ENCODE measurements at places on chromosomes 3 and 15.

GRCh38 chr3:126678693-126679317, 23.9 kb upstream of the TXNRD3 start:
- DNase-seq: no peak

GRCh38 chr3:173938616-173939015, 541.1 kb downstream of the NLGN1 start:
- no peak for DNase-seq

- peak; percentile 25 for DNase-seq
Measured at GRCh38 chr15:89575656-89576416, 567 bp downstream of the TICRR start.

DNA sequence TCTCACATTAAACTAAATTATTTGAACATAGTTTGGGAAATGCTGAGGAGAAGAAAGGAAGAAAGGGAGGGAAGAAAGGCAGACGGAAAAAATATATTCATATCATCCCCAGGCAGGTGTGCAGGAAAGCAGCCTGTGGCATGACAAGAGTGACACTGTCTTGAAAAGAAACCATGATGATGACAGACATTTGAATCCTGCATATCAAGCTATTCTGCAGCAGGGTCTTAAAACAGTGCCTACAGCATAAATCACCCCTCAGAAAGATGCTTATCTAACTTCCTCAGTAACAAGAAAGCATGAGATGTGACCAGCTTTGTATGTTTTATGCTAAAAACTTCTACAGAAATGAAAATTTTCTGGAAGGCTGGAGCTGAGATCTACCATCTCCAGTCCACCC, 144.5 kb upstream of the GRM7 start:
- no peak for DNase-seq

- DNase-seq: no peak
Measured at GRCh38 chr3:43997788-43998369, 243.8 kb upstream of the TOPAZ1 start.

DNA sequence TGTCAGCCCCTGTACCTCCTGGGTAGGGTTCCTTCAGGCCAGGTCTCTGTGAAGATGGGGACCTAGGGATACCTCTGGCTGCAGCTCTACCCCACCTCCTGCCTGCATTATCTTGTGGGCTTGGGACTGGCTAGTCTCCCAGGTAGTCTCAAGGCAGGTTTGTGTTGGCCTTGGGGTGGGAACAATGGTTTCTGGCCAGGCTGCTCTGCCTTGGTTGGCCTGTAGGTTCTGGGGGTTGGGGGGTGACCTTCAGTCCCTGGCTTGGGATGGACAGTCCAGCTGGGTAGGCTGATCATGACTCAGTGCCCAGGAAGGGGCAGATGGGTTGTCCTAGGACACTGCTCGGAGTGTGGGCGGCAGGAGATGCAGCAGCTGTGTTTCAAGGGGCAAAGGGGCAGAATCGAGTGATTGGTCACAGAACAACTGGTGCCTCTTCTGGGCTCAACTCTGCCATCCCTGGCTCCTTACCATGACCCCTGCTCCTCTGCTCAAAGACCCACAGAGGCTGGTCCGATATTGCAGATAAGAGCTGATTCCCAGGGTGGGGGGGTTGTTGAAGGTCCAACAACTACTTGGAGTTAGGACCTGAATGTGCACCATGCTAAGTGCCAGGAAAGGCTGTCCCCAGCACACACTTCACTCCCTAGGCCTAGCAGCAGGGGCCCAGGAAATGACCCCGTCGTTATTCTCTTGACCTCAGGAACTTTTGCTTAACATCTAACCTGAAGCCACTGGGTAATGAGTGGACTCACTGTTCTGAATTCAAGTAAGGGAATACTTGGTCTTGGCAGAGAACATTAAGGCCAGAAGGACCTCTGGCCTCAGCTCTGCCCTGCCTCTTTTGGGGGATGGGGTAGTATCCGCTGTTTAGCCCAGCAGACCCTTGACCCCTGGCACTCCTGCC, 18.1 kb upstream of the BSN start:
- DNase-seq: no peak

GRCh38 chr15:90665288-90666134, 51.6 kb upstream of the BLM start:
- peak; percentile 81 for DNase-seq

DNA sequence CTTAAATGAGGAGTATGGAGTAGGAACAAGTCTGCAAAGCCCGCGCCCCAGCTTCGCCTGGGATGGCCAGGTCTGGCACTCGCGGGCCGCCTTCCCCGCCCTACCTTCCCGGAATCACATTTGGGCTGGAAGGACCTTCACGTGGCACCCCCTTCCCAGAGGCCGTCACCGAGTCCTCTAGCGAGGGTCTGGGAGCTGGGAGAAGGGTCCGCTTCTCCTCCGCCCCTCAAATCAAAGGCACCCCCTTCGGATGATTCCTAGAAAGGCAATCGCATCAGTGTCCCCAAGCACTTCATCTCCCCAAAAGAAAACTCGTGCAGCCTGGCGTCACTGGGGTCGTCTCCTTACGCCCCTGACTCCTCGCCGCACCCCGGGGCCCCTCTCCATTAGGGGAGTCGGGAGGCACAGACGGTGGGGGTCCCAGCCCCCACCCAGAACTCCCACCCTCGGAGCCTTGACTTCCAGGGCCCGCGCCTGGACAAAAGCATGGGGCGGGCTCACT, 380 bp downstream of the MYLK start:
- DNase-seq: no peak

DNA sequence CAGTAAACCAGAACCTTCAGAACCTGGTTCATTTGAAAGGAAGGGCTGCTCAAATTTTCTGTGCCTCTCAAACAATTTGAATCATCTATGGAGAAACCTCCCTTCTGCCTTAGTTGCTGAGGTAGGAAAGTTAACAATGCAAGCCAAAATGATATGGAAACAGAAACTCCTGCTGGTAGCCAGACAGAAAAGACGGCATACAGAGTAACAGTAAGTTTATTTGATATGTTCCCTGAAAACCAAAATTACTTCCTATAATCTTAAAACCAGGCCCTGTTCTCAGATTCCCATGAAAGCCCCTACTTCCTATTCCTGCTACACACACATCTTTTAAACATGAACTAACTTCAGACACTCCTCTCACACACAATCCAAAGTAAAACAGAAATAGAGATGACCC, 86.2 kb downstream of the TBC1D5 start:
- no peak for DNase-seq

- DNase-seq: no peak
Measured at GRCh38 chr3:167887096-167887495, 151.6 kb downstream of the SERPINI1 start.

- DNase-seq: no peak
Measured at GRCh38 chr3:150216041-150216811, 191.9 kb upstream of the TSC22D2 start.
